ENCODE measurements at places on chromosomes 6 and 20.

DNA sequence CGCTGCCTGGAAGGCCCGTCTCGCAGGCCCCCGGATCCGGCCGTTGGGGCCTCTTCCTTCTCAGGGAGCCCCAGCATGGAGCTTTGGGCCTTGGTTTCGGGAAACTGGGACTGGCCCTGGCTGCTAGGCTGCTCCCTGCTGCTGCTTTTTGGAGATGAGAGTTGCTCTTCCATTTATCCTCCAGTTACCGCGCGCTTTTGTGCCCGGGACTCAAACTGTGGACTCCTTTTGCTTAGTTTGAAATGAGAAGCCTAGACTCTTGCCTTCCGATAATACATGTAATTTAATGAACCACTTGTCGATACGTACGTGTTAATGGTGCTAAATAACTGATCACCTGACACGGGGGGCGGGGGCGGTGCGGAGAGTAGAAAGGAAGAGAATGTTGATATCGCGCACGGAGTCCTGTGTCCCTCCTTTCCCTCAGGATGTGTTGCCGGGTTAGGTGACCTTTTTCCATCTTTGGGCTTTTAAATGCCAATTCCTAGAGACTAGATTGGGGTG, 968 bp downstream of the PHF3 start:
- DNase-seq = peak; percentile 28

- no peak for DNase-seq
Measured at GRCh38 chr6:72559067-72559466, 62.8 kb upstream of the KCNQ5 start.

- DNase-seq = no peak
Measured at GRCh38 chr6:145031962-145032361, 703.4 kb downstream of the EPM2A start.

DNA sequence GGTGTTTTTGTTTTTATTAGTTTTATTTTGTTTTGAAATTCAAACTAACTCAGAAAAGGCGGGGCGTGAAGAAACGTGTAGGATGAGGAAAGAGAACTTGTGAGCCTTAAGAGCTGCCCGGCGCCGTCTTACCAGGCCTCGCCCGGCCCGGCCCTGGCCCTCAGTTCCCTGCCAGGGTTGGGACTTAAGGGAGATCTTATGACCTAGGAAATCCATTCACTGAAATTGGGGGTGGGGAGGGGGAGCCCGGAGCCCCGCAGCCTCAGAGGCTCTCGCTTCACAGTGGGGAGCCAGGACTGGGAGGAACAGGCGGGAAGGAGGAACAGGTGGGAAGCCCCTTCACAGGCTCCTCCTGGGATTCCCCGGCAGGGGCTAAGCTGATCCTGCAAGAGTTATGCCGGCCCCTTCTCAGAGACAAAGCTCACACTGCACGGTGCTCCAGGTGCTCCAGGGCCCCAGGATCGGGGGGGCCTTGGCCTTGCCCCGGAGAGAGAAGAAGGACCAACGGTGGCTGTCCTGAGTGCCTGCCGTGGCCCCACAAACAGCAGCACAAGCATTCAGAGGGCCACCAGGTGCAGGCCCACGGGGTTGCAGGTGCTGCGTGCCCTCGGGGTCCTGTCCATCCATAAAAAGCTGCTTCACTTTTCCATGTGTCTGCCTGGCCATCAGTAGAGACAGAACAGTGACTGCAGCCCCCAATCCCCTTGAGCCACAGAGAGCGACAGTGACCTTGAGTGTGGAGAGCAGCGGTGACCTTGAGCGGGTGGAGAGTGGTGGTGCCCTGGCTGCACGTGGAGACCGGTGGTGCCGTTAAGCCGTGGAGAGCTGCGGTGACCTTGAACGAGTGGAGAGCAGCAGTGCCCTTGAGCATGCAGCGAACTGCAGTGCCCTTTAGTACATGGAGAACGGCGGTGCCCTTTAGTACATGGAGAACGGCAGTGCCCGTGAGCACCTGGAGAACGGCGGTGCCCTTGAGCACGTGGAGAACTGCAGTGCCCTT, 152.7 kb downstream of the DLL1 start:
- DNase-seq = no peak

DNA sequence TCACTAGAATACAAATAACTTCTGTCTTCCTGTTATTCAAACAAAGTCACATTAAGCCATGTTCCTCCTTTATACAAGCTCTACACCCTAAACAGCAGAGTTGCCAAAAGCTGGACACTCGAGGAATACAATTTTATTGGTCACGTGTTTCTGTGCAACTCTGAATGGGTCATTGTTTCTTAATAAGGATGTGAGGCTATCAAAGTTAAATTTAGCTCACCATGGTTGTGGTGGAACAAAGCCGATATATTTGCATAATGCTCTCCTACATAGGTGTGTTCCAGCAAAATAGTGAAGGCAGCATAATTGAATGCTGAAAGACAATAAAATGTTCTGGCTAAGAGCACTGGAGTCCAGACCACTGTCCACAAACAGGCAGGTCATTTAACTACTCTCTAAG, 36.9 kb upstream of the CD2AP start:
- DNase-seq = no peak

DNA sequence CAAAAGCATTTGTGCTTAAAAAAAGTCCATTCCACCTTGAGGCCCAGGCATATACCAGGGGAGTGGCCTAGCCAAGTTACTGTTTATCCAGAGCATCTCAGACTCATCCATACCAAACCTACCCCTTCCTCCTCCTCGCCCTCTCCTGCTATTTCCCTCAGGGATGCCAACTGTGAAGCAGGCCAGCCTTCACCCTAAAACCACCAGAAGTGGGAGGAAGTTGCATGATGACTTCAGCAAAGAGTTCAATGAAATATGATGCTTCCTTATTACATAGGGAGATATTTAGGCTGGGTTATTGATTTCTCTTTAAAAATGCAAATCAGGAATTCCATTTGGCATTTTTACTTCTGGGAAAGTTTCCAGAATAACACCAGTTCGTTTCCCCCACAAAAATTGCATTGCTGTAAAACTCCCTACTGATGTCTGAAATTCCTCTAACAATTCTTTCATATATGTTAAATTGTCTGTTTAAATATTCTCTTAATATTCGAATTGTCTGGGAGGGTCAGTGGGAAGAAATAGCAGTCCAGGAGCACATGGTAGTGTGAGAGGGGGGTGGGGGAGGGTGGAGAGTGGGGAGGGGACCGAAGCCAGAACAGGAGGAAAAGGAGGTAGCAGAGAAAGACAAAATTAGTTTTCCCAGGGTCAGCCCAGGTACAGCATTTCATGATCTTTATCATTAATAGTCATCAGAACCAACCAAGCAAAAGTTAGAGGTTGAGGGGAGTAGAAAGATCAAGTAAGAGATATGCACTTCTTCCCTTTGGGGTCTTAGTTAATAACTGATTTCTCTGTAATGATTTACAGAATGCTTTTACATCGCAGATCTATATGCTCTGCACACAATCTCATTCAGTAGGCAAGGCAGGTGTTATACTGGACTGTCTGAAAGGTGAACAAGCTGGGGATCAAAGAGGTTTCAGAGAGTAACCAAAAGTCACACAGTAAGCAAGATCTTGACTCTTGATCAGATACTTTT, 1.7 kb upstream of the TCP11 start:
- DNase-seq = no peak

- no peak for DNase-seq
Measured at GRCh38 chr6:154001494-154002285, 37.4 kb upstream of the OPRM1 start.

GRCh38 chr6:87671555-87672029, 30.4 kb downstream of the AKIRIN2 start:
- no peak for DNase-seq
